ENCODE measurements at places on chromosomes 16 and 17.

GRCh38 chr17:48555258-48556228, 10.6 kb upstream of the HOXB2 start:
- DNase-seq: peak; percentile 99

- no peak for DNase-seq
Measured at GRCh38 chr17:77503293-77503655, 362.5 kb downstream of the SEC14L1 start.

- DNase-seq: no peak
Measured at GRCh38 chr16:50857881-50858280, 116.0 kb downstream of the CYLD start.

- no peak for DNase-seq
Measured at GRCh38 chr17:67647482-67647881, 70.3 kb upstream of the NOL11 start.
